ENCODE measurements at places on chromosomes 2 and 18.
A peak's percentile ranks its signal among the peaks of the same experiment; 100 is the strongest.

DNA sequence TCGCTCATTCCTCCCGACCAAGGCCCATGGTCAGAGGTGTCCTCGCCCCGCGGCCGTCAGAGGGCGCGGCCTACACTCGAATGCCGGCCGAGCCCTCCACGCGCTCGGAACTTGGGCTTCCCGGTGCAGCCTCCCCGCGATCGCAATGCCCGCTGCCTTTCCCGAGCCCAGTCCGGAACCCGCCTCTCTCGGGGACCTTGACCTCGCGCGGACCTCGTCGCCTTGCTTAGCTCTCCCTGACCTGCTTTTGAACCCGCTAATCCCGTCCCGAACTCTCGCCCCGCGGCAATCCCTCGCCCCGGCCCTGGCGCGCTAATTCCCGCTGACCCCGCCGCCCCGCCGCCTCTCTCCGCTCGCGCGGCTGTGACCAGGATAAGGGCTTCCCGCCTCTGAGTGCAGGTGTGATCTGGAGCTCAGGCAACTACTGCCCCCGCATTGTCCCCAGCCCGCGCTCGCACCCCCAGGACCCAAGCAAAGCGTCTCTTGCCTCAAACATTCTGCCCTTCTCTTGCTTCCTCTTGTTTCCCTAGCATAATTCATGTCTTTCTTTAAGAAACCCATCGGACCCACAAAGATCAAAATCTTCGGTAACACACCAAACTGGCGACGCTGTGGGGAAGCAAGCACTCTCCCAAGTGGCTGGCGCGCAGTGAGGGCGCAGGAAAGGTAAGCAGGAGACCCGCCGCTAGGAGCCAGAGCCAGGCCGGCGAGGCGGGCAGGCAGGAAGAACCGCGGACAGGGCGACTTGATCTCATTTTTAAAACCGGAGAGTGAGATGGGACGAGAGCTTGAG lies 46.6 kb upstream of the ATP6V1B1 start:
- DNase-seq: no peak

GRCh38 chr2:185187421-185187820 lies 551.2 kb upstream of the FSIP2 start:
- DNase-seq: no peak

DNA sequence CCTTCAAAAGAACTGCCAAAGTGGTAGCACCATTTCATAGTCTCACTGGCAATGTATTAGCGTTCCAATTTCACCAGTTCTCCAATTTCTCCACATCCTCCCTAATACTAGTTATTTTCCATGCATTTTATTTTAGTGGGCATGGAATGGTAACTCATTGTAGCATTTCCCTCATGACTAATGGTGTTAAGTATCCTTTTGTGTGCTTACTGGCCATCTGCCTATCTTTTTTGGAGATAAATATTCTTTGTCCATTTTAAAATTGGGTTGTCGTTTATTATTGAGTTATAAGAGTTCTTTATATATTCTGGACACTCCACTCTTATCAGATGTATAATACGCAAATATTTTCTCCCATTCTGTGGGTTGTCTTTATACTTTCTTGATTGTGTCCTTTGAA lies 107.1 kb downstream of the THADA start:
- DNase-seq: no peak

DNA sequence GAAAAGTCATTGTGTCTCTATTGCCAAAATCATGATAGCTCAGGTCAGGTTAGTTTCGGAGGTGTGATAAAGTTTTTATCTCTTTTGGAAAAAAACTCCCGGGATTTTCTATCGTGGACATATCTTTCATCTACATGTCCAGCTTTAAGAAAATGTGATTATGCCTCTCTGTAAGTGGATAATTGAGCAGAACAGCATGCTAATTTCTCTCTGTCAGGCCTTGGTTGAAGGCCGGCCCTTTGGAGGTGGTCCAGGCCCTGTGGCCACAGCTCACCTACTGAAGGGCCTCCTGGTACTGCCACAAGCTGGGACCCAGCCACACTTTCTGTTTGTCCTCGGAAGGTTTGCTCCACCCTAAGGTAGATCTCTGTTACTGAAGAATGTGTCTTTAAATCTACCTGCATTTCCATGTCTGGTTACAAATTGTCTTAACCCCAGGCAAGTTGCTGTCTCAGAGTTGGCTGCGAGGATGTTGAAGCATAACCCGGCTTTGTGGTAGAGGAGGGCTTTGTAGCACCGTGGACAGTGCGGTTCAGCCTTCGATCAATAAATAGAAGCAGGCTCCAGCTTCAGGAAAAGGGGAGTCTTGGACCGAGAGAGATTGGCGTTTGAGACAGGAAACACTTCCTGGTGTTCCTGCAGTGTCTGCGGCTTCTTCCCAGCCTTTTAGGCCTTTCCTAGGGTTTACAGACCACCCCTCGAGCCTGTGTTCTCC lies 25.5 kb downstream of the TCF7L1 start:
- DNase-seq: no peak

- DNase-seq: no peak
Measured at GRCh38 chr2:206004004-206004693, 81.8 kb downstream of the INO80D start.

DNA sequence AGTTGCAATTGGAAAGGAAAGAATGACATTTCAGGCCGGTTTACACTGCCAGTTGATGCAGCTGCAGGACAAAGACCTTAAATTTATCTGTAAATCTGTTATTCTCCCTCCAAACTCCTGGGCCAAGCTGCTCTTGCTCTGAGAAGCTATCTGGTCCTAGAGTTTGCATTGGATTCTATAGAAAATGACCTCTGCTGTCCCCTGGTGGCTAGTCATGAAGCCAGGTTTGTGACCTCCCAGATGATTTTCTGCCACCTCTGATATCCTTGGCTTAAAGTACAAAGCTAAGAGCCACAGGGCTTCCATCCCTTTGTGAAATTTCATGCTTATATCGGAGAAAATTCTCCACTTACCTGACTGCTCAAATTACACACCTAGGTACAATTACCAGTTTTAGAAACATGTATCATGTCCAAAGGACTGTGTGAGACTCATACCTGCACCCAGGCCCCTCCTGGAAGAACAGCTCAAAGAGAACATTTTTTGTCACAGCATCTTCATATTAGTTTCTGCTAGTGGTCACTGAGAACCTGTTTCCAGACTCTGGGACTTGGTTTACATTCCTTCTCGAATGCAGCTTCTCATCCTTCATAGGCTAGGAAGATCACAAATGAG lies 28.9 kb upstream of the IER3IP1 start:
- peak; percentile 20 for DNase-seq

DNA sequence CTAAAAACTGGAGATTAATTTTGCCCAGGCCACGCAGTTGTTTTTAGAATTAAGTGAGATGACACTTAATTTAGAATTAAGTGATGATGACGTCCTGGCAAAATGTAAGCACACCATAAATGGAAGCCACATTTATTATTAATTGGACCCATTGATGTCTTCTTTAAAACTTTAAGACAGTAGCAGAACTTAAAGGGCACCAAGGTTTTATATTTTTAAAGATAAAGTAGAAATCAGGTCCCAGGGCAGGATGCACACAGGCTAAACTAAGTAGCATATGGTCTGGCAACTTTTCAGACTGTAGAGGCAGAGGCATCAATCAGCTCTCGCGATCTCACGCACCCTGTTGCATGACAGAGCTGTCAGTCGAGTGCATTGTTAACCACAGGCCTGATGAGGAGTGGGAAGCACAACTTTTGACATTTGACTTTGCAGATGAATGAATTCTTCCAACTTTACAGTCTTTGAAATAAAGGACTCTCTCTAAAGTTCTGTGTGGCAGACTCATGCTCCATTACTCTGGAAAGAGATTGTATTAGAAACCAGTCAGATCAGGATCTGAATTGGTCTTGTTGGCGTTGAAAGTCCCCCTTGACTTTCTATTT lies 232.4 kb downstream of the CD226 start:
- no peak for DNase-seq

DNA sequence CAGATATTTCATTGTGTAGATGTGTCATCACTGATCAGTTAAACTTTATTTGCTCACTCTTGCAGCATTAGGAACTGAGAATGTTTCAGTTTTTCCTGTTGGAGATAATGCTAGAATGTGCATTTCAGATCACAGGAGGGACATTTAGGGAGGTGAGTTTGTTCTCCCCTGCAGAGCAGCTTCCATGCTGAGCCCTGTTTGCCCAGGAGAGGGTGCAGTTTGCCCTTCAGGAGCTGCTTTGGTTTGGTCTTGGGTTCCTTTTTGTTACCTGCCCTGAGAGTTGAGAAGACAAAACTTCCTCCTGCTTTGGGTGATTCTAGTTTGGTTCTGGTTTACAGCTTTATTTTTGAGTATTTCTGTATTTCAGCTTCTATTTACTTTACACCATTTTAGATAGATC lies 49.9 kb downstream of the DGKD start:
- peak; percentile 68 for DNase-seq

DNA sequence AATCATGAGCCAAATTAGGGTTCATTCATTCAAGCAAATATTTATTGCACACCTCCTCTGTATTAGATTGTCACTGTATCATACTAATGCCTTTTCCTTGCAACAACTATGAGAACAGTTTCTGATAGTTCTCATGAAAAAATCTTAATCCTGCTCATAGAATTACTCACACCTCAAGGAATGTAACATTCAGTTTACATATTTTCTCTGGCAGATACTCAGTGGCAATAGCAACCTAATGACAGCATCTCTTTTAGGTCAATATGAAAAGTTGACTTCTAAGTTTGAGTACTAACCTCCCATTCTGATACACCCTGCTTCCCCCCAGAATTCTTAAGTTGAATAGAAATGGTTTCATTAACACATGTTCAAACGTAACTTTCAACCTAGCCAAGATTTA lies 132.0 kb downstream of the VWC2L start:
- no peak for DNase-seq

DNA sequence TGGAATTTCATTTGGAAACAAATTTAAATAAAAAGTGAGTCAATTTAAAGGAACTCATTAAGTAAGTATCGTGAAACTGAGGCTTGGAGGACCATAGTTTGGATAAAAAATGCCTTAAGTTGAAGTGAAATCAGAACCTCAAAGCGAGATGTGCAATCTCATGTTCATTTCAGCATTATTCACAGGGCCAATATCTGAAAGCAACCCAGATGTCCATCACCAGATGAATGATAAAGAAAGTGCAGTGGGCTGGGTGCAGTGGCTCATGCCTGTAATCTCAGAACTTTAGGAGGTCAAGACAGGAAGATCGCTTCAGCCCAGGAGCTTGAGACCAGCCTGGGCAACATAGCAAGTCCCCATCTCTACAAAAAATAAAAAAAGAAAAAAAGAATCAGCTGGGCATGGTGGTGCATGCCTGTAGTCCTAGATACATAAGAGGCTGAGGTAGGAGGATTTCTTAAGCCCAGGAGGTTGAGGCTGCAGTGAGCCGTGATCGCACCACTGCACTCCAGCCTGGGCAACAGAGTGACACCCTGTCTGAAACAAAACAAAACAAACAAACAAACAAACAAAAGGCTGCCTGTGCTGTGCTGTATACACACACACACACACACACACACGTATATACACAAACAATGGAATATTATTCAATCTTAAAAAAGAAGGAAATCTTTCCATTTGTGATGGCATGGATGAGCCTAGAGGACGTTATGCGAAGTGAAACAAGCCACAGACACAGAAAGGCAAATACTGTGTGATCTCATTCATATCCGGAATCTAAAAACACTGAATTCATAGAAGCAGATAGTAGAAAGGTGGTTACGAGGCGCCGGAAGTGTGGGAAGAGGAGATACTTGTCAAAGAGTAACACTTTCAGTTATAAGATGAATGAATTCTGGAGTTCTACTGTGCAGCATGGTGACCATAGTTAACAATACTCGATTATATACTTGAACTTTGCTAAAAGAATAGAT lies 14.5 kb downstream of the SH3RF3 start:
- DNase-seq: peak; percentile 77

- no peak for DNase-seq
Measured at GRCh38 chr18:14093307-14093915, 38.8 kb downstream of the ZNF519 start.

GRCh38 chr2:31446848-31447247 lies 32.3 kb upstream of the XDH start:
- DNase-seq: no peak

GRCh38 chr18:37249895-37250618 lies 315.5 kb downstream of the CELF4 start:
- no peak for DNase-seq

DNA sequence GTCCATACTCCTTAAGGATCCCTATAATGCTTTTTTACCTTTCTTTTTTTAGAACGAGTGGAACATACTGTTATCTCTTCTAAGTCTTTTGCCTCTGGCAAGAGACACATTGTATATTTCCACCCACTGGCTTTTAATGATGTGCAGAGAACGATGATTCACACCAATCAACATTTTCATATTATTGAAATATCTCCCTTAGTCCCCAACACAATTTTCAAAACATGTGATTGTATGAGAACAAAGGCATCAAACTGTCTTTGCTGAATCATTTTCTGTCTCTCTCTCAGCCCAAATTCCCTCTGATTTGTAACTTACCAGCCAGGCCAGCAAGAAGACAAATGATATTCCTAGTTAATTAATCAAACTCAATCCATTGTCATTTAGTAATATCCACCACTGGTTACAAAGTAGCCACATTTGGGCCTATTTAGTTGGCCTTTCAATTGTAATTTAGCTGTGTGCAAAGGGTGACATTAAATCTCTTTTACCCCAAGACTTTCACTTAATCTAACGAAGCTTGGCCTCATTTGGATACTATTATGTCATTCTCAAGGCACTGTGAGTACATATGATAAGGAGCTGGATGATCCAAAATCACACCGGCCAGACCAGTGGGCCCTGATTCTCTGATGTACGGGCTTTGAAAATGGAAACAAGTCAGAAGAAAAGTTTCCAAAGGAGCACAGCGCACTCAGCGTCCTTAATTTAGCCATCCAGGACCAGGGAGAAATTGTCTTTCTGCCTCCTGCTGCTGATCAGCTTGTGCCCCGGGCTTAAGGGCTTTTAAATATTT lies 185.1 kb downstream of the SCG2 start:
- DNase-seq: no peak

- no peak for DNase-seq
Measured at GRCh38 chr2:70627211-70627898, 73.7 kb upstream of the TGFA start.

DNA sequence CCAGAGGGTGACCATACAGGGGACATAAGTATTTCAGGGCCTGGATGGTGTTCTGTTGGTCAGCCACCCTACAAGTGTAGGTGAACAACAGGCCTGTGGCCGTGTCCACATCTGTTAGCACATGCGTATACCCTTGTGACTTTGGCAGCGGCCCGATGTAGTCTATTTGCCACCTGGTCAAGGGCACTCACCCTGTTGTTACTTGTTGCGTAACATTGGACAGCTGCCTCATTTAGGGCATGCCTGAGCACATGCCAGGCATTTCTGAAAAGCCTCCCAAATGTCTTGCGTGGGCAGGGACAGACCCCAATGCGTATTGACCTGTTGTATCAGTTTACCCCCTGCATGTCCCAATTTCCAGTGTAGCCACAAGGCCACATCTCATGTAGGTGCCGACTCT lies 235.0 kb downstream of the MBD5 start:
- no peak for DNase-seq

GRCh38 chr2:74317701-74318100 lies 25.5 kb downstream of the SLC4A5 start:
- DNase-seq: no peak

DNA sequence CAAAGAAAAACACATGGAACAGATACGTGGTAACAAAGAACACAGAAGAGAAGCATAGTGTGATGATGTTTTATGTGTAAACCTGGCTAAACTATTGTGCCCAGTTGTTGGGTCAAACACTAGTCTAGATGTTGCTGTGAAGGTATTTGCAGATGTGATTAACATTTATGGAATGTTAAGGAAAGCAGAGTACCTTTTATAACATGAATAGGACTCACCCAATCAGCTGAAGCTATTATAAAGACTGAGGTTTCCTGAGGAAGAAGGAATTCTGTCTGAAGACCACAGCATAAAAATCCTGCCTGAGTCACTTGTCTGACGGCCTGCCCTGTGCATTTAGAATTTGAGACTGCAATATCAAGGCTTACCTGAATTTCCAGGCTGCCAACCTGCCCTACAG lies 253.1 kb downstream of the DYM start:
- DNase-seq: no peak

All from central memory CD4-positive, alpha-beta T cell (primary cell).